ENCODE measurements at places on chromosomes 12 and 14.

DNA sequence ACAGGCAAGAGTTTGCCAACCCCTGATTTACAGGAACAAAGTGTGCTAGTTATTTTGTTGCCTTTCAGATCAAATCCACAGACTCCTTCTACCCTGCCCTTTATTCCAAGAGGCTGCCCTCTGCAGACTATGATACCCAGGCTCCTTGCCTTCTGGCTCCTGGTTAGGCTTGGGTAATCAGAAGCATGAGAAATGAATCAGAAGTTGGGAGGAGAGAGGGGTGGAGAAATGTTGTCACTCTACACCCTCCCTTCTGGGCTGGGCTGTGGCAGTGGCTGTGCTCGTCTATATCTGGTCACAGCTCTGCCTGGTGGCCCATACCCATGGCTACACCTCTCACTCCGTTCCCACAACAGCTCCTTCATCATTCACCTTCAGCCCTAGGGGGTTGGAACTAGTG is 204.6 kb upstream of the PLXNC1 start:
- DNase-seq, result no peak

DNA sequence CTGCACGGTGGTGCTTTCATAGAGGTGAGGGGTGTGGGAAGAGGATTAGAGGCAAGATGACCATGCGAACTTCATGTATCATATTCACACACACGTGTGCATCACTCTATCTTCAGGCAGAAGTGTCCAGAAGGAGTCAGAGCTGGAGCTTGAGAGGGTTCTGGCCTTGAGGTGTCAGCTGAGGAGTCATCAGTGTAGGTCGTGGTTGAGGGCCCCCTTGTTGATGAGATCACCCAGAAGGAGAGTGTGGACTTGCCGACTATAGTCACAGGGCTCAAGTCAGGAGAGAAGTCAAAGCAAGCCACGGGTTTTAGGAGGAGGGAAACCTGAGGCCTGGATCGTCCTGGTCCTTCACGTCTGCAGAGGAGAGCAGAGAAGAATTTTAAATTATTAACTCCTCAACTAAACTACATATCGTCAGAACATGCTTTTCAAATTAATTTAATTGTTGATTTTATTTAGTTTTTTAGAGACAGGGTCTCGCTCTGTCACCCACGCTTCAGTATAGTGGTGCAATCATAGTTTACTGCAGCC is 25.4 kb downstream of the EML1 start:
- DNase-seq, result no peak

DNA sequence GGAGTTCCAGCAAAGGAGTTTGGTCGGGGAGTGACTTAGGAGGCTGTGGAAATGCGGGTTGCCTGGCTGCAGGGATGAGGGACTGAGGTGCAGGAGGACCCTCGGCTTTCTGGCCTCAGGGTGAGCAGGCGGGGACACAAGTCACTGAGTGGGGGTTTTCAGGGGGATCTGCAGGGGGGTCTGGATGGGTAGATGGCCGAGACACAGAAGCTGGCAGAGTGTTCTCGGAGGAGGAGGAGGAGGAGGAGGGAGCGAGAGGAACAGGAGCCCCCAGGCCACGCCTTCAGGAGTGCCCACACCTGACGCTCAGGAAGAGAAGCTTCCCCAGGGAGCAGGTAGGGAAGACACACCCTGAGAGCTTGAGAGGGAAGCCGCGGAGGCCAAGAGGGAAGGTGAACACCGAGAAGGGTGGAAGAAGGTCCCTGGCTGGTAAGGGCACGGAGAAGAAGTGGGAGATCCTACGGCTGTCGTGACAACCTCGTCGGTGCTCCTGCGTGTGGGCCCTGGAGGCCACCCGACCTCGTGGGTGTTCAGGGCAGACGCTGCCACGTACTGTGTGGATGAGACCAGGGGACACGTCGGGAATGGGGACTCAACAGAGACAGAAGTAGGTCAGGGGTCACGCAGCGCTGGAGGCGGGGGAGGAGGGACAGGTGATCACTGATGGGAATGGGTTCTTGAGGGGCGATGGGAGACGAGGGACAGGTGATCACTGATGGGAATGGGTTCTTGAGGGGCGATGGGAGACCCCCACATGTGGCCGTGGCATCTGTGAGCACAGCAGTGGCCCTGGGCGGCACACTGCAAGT is 109.4 kb downstream of the PIWIL1 start:
- DNase-seq, result no peak

GRCh38 chr12:124904306-124905098 is 9.9 kb downstream of the UBC start:
- DNase-seq, result no peak

DNA sequence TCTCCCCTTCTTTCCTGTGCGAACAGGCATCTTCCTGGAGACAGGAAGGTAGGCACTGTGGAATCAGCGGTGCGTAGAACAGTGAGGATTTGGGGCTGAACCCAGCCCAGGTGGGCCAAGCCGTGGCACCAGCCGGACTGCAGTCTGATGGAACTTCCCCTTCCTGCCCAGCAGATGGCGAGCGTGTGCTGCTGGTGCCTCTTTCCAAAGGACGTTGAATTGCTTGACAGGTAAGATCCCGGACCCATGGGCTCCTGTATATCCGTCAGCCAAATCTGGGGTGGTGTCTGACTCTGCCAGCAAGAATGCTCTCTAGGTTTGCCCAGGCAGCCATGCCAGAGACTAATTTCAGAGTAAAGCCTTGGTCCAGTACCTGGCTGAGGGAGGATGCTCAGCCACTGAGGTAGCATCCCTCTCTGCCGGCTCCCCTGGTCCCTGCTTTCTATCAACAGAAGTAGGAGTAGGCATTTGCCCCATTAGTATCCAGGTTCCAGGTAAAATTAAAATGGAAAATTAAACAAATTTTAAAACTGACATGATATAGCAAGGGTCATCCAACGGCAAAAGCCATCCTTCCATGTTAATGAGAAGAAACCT is 21.1 kb upstream of the KCNA5 start:
- no peak for DNase-seq

DNA sequence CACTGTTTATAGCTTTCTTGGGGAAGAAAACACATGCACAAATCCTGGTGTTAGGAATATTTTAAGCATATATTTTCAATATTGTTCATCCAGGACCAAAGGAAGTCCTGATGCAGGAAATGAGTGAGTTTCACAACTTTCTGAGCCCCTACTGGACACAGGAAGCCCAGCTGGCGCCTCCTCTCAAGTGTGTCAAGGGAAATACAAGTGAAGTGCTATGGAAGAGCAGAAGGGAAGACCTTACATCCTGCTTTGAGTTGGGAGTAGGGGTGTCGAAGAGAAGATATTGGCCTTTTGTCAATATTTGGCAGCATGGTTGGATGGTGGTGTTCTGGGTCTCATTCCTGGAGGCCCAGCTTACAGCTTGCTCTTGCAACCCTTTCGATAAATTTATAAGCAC is 66.1 kb upstream of the ZDHHC17 start:
- no peak for DNase-seq

- DNase-seq, result no peak
Observed at GRCh38 chr14:28254768-28255167, 511.8 kb upstream of the FOXG1 start.

- DNase-seq, result peak; percentile 9
Observed at GRCh38 chr14:103185051-103186029, 62.1 kb downstream of the TNFAIP2 start.

GRCh38 chr12:48937170-48937569 is 11.9 kb upstream of the FKBP11 start:
- DNase-seq, result no peak

DNA sequence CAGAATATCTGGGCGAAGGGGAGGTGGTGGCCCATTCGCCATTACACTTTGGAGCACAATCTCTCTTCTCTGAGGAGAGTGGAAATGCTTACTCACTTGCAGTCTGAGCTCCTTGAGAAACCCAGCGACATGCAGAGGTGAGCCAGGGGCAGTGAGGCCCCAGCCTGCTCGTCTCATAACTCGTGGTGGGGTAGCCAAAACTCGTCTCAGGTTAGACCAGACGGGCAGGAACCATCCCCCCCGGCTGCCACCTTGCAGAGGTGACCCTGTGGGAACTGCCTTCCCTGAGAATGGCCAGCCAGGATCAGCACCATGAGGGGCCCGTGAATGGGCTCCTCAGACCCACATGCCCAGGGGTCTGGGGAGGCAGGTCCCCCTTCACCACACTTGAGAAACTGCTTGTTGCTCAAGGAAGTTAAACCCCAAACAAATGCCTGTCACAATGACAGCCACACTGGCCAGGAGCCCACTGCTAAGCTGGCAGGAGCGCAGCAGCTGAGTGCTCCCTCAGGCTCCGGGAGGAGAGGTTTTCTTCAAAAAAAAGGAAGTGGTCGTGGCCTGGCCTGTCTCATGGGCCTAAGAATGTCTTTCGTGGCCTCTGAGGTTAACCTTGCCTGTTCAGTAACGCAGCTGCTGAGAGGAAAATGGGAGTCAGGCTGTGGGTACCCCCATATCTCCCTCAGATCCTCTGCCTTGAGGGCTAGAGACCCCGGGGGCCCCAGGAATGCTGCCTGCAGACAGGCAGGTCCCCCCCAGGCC is 9.2 kb upstream of the ALDH2 start:
- no peak for DNase-seq

- DNase-seq, result no peak
Observed at GRCh38 chr12:112214064-112214463, 88.7 kb downstream of the TRAFD1 start.

DNA sequence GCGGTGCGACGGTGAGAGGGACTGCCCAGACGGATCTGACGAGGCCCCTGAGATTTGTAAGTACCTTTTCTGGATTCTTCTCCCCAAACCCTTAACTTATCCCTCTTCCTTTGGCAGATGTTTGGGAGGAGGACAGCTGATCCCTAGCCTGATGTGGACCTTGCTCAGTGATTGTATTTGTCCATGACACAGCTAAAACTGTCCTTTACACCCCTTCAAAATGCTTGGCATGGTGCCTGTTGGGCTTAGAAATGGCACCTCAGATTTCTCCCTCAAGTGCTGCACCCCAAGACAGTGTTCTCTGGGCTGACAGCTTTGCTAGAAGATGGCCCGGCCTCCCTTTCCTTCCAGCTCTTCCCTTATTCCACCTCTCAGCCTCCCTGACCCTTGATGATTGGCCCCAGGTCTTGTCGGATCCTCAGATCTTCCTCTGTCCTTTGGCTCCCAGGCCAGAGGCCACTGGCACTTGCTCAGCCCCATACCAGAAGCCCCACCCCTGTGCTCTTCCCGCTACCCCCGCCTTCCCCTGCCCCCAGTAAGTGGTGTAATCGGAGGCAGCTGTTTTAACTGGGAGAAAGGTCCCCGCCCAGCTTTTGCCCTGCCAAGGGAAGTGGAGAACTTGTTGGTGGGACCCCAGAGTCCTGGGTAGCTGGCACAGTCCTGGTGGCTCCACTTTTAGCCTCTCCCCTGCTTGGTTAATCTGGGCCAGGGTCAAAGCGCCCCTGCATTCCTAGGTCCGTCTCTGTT is 8.7 kb downstream of the LRP1-AS start:
- no peak for DNase-seq

DNA sequence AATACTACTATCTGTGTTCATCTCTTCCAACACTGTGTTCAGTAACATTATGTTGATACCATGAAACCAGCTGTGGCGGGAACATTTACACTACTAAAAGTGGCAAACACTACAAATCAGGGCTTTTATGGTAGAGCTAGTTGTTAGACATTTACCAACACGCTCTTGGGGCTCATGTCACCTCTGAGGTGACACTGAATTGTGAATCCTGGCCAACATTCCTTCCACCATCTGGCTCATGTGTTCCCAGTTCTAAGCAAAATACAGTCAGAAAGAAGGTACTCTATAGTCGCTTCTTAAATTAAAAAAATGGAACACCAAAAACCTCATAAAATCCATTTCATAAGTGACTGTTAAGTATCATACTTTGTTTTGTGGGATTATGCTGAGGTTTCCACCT is 436.6 kb downstream of the FUT8 start:
- no peak for DNase-seq

- no peak for DNase-seq
Observed at GRCh38 chr12:109458771-109459208, 18.3 kb downstream of the KCTD10 start.

DNA sequence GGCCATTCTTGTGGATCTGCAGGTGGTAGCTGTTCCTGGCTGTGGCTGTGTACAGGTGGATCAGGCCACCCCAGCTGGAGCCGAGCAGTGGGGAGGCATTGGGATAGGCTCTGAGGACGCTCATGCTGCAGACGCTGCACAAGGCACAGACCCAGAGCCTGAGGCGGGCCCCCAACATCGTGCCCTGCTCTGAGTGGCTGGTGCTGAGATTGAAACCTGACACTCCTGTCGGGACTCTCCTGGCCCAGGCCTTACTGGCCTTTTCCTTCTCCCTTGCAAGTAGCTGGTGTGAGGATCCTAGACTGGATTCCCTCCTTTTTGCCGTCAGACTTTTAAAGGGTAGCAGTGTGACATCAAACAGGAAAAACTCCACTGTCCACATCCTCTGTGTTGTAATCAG is at the start of gene FGF23:
Gene FGF23, minus strand, starts transcription at position 308 of the 400 bp plus-strand sequence. Its CDS starts 130 bp downstream, at position 178.
- DNase-seq, result no peak

DNA sequence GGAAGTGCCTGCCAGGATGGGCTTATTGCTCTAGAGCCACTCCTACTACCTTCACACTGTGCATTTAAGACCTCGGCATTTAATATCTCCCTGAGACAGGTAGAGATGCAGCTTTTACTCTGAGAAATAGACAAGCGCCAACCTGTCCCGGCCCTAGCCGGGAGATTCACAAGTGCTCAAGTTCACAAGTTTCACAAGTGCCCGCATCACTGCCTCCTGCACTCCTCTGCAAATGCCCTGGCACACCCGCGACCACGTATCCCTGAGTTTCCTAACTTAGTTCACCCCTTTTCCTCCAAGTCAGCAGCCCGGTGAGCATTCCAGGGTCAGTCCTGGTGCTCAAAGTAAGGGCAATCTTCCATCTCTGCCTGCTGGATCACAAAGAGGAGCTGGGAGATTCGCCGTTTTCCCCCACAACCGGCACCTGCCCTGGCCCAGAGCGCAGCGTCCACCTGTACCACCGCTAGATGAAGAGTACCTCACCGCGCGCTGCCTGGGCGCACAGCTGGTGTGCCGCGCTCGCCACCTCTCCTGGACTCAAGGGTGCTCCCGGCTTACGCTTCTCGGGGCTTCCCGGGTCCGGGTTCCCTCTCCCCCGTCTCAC is 5.0 kb upstream of the SLC38A4 start:
- no peak for DNase-seq

DNA sequence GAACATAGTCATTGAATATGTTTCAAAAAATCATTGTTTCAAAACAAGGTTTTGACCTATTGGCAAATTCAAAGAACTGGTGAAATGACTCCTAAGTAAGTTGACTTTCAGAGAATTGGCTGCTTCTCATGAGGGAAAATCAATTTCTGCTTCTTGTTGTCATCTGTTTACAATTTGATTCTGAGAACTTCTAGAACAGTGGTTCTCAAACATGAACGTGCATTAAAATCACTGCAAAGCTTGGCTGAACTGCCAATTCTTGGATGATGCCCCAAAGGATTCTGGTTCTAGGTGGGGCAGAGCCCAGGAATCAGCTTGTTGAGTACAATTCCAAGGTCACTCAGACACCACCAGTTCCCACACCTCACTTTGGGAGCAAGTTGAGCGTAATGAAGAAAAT is 83.9 kb downstream of the ZFP36L1 start:
- no peak for DNase-seq

DNA sequence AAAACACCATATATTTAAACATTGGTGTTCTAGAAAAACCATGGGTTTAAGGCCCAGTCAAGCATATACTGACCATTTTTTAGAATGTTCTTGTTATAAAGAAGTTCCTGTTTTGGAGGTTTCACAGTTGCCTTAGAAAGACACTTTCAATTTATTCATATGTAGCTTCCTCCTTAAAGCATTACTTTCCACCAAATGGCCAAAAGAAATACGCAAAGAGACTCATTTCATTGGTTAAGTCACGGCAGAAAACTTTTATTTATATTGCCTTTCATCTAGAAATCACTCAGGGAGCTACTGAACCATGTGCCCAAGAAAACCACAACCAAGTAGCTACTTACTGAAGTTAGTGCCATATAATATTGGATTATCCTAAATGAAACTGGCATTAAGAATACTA is 40.0 kb downstream of the MYBPC1 start:
- no peak for DNase-seq

GRCh38 chr14:103019826-103020225 is 37.5 kb downstream of the CDC42BPB start:
- no peak for DNase-seq
